ENCODE measurements at places on chromosomes 2 and 18.

GRCh38 chr2:15943378-15944280 lies 3.3 kb downstream of the MYCN start:
- DNase-seq = no peak

DNA sequence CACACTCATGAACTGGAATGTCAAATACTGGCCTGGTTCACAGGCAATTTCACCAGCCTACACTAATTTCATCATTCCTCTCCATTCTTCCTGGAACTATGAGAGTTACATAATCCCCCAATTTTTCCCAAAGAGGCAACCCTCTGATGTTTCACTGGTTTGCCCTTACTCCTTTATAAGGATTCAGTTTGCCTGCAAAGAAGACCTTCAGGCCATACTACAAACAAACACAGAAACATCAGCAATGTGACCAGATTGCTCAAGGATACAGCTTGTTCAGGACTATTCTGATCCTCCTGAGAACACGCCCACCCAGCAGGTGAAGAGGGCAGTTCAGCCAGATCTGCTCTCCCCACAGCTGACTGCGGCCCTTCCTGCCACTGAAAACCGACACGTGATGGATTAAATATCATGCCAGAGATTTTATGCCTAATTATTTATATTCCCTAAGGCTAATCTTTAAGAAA lies 215.5 kb downstream of the ETAA1 start:
- no peak for DNase-seq

DNA sequence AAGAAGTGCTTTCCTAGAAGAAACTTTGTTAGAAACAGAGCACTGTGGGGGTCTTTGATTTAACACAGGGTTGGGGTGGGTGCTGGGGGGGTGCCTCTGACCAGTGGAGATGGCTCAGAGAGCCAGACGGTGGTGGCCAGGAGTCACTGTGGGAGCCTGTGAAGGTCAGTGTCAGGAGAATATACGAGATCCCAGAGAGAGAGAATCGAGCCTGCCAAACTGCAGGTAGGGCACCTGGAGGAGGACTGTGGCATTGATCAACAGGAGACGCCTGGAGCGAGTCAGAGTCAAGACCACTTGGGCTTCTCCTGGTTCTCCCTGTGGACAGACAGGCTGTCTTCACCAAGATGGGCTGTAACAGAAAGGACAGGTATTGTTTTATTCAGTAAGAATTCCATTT lies 136.5 kb upstream of the TWIST2 start:
- DNase-seq = no peak

DNA sequence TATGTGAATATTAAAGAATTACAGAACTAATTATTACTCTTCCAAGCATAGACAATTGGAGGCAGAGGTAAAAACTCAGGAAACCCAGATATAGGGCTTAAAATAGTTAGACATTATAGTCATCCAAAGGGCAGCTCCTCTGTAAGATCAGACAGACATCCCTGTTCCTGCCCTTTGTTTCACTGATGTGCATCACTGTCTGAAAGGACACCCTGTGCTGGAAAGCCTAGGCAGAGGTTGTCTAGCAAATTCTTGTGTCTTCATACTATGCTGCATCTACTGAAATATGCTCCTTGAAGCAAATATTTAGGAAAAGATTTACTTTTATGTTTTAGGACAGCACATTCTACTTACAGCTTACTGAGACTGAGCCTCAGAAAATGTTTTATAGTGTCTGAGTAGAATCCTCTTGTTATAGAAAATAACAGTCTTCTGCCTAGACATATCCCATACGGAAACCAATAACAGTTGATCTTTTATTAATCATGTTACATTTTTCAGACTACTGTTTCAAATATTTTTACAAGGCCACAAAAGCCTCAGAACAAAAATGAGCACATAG lies 977.3 kb upstream of the CDH2 start:
- DNase-seq = no peak

GRCh38 chr2:239526666-239527415 lies 126.0 kb upstream of the HDAC4 start:
- DNase-seq = no peak
